ENCODE measurements at places on chromosomes 13 and 19. TPM values are rescaled to one million over a fixed set of nuclear protein-coding genes. Genes with fewer than 3 reads are reported as not detected.

FGF14 gene
- not detected for polyA plus RNA-seq

JAK3 gene
- 125 TPM for polyA plus RNA-seq

SIGLEC7 gene
- polyA plus RNA-seq, result not detected

DNA sequence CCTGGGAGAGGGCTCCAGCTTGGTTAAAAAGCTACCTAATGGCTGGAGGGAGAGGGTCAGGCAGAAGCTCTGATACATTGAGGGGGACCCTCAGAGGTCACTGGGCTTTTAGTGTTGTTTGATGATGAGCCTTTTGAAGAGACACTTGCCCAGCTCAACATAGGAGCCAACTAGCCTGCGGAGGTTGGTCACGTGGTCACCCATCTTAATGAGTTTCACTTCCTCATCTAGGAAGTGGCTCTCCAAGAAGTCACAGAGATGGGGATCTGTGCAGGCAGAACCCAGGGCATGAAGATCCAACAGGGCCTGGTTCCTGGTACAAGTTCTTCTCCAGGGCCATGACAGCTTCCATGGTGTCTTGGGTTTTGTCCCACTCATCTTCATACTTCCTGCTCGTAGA is 33.4 kb downstream of the IPO5 start:
- no peak for DNase-seq
- no peak overlapping the region for H3K27ac ChIP-seq
- H3K4me1 ChIP-seq, result no peaks in the 10 kb centered on the region
- H3K27me3 ChIP-seq, result no peaks in the 10 kb centered on the region

GRCh38 chr13:91111476-91112200 is 235.8 kb upstream of the MIR17HG start:
- H3K4me3 ChIP-seq, result no peak overlapping the region
- H3K36me3 ChIP-seq, result no peaks in the 10 kb centered on the region
- no peak overlapping the region for H3K27ac ChIP-seq
- no peaks in the 10 kb centered on the region for H3K4me1 ChIP-seq

GRCh38 chr13:51113969-51114368 is 2.9 kb upstream of the C13orf42 start:
- no peak overlapping the region for H3K27ac ChIP-seq
